ENCODE measurements at places on chromosomes 5 and 9.

GRCh38 chr5:106907979-106908378 lies 762.8 kb downstream of the EFNA5 start:
- DNase-seq = no peak

GRCh38 chr5:36701085-36701698 lies 94.8 kb downstream of the SLC1A3 start:
- DNase-seq = no peak

DNA sequence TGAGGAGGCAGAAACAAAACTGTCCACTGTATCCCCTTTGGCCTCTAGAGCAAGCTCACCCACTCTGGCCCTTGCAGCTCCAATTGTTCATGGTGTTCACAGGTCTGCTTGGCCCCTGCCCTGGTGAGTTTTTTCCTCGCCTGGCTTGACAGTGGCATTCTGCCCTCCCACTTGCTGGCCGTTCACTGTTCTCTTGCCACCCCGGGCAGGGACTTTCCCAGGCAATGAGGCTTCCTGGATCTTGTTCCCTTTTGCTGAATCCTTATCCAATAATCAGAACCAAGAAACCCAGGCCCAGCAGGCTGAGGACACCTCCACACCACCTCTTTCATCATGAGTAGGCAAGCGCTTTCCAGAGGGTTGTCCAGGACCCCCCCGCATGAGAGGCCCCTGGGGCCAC lies 31.2 kb downstream of the ZNF618 start:
- DNase-seq = no peak

DNA sequence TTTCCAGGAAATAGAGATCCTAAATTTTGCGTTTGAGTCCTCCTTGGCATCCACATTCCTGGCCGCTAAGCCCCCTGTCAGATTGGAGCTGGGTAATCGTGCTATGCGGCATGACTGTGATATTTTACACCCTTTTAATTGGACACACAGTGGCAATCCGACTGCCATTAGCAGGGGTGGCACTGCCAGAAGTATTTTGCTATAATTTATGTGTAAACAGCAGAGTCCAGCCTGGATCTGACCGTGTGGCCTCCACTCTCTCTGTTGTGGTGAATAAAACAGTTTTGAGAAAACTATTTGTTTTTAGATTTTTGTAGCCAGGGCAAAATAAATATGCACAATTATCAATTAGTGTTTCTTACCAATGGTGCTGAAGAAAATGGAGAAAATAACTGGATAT lies 281.0 kb upstream of the IRX2 start:
- no peak for DNase-seq

DNA sequence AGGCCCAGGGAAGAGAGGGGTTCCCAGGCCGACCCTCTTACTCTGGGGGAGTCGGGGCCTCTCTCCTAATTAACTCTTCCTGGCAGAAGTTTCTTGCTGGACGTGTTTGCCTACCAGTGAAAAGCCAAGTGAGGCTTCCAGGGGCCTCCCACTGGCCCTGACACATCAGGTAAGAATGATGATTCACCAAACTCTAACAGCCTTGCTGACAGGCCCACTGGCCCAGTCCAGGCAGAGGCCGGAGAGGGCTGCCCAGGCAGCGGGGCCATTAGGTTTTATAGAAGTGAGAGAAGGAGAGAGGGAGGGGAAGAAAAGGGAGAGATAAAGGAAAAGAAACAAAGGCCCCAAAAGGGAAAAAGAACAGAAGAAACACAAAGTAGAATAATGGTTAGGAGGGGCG lies 50.8 kb upstream of the FOXE1 start:
- DNase-seq = no peak

GRCh38 chr5:172147857-172148256 lies 40.2 kb downstream of the STK10 start:
- DNase-seq = no peak

DNA sequence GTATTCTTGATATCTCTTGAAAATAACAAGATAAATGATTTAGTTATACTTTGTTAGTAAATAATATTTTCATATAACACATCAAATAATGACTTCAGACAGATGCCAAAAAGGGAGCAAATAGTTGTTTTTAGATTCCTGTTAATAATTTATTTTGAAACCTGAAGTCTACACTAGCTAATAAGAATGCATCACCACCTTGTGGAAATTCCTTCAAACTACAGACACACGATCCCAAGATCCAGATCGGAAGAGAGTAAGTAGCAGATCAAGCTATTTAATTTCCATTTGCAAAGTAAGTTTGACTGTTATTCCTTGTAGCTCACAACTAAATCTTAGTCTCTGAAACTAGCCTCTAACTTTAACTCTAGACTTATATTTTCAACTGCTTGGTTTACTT lies 35.5 kb upstream of the ISL1 start:
- no peak for DNase-seq

DNA sequence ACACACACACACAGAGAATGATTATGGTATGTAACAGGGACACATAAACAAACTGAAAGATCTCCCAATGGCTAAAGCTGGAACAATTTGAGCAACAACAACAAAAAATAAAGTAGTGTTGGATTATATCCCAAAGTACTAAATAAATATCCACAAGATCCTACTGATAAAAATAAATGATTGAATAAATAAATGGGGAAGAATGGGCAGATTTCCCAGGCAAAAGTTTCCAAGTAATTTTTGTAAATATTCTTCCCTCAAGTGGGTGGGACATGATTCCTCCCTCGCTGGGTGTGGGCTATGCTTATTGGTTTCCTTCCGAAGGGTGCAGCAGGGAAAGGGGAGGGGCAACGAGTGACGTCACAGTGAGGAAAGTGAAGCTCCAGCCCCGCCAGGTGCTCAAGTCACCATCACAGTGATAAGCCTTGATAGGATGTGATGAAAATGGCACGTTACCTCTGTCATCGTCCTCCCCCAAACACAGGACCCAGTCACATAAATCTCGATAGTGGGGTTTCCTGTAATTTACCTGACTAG lies 295.3 kb downstream of the DRD1 start:
- no peak for DNase-seq

DNA sequence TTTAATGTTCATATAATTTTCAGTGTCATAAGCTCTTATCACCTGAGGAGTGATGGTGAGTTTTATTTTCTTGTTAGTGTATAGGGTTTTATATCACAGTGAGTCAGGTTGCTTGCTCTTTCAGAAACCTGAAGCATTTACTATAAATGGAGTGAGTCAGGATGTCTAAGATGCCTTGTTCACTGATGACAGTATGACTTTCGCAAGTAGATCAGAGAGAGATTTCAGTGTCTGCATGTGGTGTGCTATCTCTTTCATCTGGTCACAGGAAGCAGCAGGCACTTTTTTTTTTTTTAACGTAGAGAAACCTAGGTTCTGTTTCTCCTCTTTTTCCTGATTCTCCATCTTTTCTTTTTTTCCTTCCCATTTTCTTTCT lies 237.1 kb downstream of the DMRTA1 start:
- no peak for DNase-seq

DNA sequence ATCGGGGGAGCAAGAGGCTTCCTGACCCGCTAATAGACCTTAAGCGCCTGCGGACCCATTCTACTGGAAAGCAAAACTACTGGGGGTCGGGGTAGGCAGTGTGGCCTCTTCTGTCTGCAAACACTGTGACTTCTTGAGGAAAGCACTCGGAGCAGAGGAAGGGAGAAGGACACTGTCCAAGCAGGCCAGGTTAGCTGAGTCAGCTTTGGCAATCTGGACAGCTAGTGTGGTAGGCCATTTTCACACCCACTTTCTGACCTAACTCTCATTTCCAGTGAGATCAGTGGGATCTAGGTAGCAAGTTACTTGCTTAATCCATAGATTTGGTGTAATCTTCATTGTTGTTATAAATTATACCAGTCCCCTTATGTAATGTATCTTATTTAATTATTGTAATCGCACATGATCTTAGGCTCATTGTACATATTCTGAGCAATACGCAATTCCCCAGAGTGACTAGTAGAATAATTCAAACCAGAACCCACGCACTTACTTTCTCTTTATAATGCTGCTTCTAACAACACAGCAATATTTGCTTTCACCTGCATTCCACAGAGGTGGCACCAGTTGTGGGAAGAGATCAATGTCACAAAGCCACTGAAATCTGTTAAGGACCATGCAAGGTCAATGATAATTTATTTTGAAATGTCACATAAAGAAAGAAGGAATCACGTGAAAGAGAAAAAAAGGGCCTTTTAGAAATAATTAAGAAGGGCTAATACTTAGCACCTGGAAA lies 82.9 kb downstream of the NREP start:
- no peak for DNase-seq

DNA sequence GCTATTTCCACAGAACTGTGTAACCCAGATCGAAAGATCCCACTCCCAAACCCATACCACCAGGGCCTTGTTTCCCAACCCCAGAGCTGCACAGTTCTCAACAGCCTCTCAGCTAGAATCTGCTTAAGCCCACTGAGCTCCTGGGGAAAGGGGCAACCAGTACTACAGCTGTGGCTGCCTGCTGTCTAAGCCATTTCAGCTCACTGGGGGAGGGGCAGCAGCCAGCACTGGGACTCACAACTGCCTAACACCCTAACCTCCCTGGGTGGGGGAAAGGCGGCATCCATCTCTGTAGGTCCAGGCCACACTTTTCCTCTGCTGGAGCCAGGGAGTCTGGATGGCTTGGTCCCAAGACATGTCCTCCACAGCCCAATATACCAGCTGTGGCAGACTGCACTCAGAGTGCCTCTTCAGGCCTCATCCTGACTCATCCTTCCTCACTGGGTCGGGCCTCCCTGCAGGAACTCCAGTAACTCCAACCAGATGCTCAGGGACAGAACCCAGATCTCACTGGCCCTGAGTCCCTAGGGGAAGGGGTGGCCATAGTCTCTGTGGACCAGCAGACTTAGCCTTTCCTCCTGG lies 241.4 kb downstream of the HINT1 start:
- DNase-seq = no peak

GRCh38 chr9:37902796-37903646 lies 906 bp downstream of the SLC25A51 start:
- DNase-seq = no peak

- no peak for DNase-seq
Observed at GRCh38 chr5:150661086-150661485, at the start of gene MYOZ3. MYOZ3 (plus strand) TSS chr5:150661251; CDS start chr5:150662942, 1,691 bp downstream.

DNA sequence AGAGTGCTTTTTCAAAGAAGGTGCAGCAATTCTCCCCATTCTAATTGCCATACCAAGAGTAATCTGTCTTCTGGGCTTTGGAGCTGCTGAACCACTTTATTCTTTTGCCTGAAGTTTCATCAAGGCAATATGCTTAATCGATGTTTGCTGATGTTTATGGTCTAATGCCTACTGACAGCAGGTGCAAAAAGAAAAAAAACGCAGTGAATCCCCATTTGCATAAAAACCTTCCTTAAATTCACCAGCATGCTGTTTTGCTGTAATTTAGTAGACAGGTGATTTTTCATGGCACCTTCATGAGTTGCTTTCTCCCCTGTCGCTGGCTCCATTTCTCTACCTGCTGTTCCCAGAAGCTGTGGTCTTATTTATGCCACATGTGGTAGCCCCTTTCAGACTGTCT lies 83.1 kb upstream of the MAST4 start:
- DNase-seq = no peak

- peak; percentile 48 for DNase-seq
Observed at GRCh38 chr5:76542887-76543690, 80.1 kb downstream of the F2RL2 start.

DNA sequence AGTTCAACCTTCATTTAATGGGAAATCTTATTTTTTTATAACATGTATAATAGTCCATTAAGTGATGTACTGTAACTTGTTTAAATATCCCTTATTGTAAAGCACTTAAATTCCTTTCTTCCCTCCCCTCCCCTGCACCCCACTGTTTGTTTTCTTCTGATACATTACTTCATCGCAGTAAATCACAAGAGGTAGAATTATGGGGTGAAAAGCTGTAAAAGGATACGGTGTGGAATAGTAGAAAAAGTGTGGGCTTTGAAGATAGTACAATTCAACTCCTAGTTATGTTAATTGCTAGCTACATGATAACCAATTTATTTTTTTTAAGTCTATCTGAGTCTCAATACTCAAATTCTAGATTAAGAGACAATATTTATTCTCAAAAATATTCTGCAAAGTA lies 41.9 kb upstream of the MACIR start:
- no peak for DNase-seq

GRCh38 chr5:31733371-31733770 lies 94.4 kb downstream of the PDZD2 start:
- DNase-seq = no peak

GRCh38 chr5:64147849-64148441 lies 17.7 kb upstream of the RNF180 start:
- DNase-seq = no peak

DNA sequence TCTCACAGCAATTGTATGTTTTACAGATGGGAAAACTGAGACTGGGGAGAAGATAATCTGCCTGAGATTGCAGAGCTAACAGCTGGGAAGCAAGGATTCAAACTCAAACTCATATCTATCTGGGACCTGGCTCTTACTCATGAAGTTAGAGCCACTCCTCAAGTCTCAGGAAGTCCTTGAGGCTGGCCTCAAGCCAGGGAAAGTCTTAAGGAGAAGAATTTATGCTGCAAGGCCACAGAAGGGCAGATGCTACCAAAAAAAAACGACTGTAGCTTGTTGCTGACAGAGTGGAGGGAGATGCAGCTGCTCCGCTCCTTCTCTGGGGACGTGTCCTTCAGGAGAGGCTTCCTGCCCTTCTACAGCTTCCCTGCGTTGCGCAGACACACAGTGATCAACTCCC lies 39.8 kb downstream of the BARHL1 start:
- DNase-seq = no peak

- DNase-seq = no peak
Observed at GRCh38 chr5:36614657-36615308, 8.4 kb downstream of the SLC1A3 start.

DNA sequence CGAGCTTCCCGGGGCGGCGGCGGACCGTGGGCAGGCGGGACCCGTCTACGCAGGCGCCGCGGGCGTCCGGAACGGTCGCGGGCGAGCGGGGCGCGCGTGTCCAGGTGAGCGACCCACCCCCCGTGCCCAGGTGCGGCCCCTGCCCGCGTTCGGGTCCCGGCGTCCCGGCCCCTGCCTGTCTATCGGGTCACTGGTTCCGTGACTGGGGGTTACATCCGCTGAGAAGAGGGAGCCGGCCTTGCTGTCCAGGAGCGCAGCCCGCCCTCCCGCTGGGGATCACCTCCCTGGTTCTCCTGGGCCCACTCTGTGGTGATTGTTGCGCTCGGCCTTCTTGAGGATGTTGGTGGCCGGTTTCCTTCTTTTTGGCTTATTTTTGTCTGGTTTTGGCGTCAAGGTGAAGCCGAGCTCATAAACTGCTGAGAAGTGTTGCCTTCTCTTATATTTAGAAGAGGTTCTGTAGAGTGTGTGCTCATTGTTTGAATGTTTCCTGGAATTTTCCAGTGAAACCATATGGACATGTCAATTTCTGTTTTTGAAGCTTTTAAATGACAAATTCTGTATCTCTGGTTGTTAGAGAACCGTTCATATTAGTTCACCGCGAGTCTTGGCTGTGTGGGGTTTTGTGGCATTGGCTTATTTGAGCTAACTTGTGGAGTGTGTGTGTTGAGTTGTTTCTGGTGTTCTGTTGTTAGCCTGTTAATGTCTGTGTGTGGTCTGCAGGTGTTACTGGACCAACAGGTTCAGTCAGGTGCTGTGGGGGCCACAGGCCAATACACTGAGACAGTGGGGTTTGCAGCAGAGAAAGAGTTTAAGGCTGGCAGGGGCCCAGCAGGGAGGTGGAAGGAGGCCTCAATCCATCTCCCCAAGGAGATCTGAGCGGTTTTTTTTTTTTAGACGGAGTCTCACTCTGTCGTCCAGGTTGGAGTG lies 621 bp downstream of the CEP72 start:
- peak; percentile 9 for DNase-seq

GRCh38 chr5:87413343-87413645 lies 564 bp upstream of the CCNH start:
- no peak for DNase-seq

- DNase-seq = no peak
Observed at GRCh38 chr9:118029425-118029824, 325.2 kb downstream of the TLR4 start.

All from stimulated activated CD4-positive, alpha-beta T cell treated with anti-CD3 and anti-CD28 coated beads, Interleukin-1b, Interleukin-23, amount 100 ng/mL, for 24 hours (primary cell).